Stimulated activated CD4-positive, alpha-beta T cell treated with anti-CD3 and anti-CD28 coated beads, TNF-alpha, amount 100 ng/mL, for 4 hours (primary cell): ENCODE measurements at places on chromosomes 4 and X.

- DNase-seq, result no peak
These were observed 4.6 kb downstream of the RAB33A start for GRCh38 chrX:130176354-130176776.

DNA sequence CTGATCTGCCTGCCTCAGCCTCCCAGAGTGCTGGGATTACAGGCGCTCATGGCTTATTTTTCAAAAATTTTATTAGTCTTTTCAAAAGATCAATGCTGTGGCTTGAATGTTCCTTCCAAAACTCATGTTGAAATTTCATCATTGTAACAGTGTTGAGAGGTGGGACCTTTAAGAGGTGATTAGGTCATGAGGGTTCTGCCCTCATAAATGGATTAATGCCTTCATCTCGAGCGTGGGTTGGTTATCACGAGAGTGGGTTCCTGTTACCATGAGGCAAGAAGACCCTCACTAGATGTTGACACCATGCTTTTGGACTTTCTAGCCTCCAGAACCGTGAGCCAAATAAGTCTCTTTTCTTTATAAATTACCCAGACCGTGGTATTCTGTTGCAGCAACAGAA, 30.3 kb downstream of the EIF2S3 start:
- DNase-seq, result no peak

DNA sequence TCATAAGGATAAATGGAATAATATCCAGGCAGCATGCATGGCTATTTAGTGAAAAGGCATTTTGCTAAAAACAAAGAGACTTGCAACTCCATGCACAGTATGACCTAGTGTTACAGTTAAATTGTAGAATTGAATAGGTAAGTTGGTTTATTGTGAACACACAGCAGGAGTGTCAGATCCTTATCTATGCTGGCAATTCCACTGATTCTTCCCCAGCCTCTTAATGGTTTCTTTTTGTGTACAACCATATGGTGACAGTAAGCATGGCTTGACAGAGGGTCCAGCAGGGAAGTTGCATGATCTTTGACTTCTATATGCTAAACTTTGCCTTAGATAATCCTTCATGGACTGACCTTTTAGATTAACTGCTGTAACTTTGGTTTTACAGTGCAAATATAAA, 936.6 kb upstream of the EPHA5 start:
- DNase-seq, result no peak

GRCh38 chr4:83080561-83080960, 34.0 kb downstream of the PLAC8 start:
- DNase-seq, result no peak

DNA sequence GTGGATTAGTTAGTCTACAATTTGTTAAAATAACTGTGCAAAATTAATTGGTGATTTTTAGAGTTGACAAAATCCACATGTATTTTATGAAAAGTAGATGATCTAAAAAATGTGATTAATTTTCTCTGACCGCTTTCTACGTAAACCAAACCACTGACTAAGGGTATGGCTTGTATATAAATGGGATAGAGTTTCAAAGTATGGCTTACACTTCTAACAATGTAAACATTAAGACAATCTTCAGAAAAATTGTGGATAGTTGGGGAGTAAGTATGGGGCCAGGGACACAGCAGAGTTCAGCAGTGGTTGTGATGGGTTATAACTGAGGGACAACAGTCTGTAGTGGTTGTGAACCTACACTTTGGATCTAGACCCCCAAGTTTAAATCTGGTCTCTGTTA, 39.8 kb downstream of the GABRA4 start:
- no peak for DNase-seq
